Fibroblast of skin of left biceps (primary cell): ENCODE measurements at places on chromosomes 11 and 22.

- DNase-seq = no peak
These were observed at the start of gene FGF19 for GRCh38 chr11:69703768-69704507. Gene FGF19, minus strand, starts transcription at chr11:69704022. Its CDS starts 146 bp downstream, at chr11:69703876.

- DNase-seq = no peak
These were observed 290.0 kb downstream of the TBC1D22A start for GRCh38 chr22:47052236-47053012.

- no peak for DNase-seq
These were observed 68.5 kb upstream of the C11orf58 start for GRCh38 chr11:16669799-16670415.

DNA sequence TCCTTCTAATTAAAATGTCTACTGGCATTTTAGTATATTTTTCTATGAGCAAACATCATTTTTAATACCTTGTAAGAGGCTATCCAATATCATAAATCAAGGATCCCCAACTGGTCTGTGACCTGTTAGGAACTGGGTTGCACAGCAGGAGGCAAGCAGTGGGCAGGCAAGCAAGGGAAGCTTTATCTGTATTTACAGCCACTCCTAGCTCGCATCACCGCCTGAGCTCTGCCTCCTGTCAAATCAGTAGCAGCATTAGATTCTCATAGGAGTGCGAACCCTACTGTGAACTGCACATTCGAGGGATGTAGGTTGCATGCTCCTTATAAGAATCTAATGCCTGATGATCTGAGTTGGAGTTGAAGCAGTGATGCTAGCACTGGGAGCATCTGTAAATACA, 70.2 kb upstream of the CREB3L1 start:
- no peak for DNase-seq

- no peak for DNase-seq
These were observed 46.8 kb downstream of the CEP164 start for GRCh38 chr11:117374316-117375055.

GRCh38 chr22:36341640-36342041, 46.1 kb downstream of the MYH9 start:
- DNase-seq = no peak

GRCh38 chr11:118156531-118157185, 4.0 kb upstream of the SCN4B start:
- no peak for DNase-seq

GRCh38 chr11:99693941-99694492, 673.3 kb downstream of the CNTN5 start:
- DNase-seq = peak; percentile 3

DNA sequence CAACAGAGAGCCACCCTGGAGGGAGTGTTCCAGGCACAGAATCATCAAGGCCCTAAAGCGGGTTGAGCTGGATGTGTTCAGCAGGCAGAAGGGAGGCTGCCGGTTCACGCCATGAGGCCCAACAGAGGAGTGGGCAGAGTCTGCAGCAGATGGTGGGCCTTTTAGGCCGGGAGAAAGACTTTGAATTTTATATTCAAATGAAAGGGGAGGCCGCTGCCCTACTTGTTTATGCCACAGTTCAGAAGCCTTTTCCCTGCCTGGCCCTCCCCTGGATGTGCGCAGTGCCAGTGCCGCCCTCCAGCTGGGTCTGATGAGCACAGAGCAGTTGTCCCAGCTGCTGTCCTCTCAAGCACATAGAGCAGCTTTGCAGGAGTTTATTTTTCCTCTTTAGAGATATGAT, 46.9 kb upstream of the TTC12 start:
- no peak for DNase-seq

DNA sequence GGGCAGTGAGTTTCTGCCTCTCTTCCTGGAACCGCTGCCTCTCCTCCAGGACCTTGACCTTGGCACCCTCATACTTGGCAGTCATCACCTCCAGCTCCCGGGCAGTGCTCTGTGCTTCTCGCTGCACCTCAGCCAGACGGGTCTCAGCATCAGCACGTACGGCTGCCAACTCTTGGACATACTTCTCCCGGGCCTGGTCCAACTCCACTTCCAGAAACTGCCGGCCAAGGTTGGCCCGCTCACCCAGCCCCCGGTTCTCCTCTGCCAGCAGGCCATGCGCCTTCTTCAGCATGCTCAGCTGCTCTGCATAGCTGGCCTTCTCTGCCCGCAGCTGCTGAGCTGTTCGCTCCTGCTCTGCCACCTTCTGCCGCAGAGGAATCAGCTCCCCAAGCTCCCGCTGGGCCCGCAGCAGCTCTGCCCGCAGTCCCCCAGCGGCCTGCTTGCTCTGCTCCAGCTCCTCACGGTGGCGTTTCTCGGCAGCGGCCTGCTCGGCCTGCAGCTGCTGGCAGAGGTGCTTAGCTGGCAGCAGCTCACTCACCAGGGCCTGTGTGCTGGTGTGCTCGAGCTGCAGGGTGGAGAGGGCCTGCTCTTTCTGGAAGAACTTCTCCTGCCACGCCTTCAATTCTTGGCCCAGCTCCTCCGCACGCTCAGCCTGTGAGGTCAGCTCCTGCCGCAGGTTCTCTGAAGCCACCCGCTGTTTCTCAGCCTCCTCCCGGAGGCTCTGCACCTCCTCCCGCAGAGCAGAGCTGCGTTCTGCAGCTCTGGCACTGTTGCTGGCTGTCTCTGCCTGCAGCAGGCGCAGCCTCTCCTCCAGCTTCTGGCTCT, 14.4 kb downstream of the IL18BP start:
- DNase-seq = no peak

GRCh38 chr22:38240734-38241252, 32.0 kb downstream of the TMEM184B start:
- DNase-seq = peak; percentile 67

- no peak for DNase-seq
These were observed 749.2 kb downstream of the NTM start for GRCh38 chr11:132119573-132119972.
